NCI-H1092 treated with DMSO at 0.1 percent for 48 hours (cell line): ENCODE measurements at places on chromosomes 12 and 14.

- DNase-seq, result no peak
These were observed 1.9 kb downstream of the CARMIL3 start for GRCh38 chr14:24053548-24054323.

DNA sequence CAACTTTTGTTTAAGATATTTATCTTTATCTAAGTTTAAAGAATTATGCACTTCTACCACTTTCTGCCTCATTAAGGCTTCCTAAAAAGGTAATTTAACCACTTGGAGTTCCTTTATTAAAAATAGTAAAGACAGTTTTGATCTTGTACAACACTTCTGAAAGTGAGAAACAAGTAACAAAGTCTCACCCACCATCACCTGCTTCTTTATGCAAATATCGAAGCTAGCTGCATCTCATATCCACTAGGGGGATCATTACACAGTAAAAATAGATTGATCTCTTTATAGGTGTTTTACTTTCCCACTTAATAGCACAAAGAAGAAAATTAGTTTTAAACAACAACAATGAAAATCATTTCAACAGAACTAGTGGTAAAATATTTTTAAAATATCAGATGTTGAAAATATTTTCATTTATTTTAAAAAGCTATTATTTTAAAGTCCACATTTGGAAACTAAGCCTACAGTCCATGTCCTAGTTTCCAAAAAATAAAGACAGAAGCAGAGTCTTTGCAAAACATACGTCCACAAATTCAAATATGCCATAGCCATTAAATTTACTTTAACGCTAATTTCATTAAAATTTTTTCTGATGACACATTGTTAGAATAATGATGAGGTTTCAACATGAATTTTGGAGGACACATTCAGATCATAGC, 160.0 kb upstream of the SOX5 start:
- DNase-seq, result peak; percentile 19

GRCh38 chr12:92513231-92513730, 189.5 kb upstream of the PLEKHG7 start:
- no peak for DNase-seq

DNA sequence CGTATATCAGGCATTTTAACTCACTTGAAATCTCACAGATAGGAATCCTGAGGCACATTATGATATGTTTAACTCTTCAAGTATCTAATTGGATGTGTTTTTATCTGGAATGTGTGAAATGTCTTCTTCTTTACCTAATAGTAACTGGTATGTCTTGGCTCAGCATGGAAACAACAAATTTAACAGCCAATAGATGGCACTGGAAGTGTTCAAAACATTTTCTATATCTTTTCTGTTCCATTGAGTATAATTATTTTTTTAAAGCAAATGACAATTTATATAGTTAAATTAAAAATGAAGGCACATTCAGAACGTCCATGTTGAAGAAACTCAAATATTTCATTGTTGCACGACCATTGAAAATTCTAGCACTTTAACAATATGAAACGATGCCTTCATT, 164.6 kb upstream of the SLC16A7 start:
- DNase-seq, result peak; percentile 3

DNA sequence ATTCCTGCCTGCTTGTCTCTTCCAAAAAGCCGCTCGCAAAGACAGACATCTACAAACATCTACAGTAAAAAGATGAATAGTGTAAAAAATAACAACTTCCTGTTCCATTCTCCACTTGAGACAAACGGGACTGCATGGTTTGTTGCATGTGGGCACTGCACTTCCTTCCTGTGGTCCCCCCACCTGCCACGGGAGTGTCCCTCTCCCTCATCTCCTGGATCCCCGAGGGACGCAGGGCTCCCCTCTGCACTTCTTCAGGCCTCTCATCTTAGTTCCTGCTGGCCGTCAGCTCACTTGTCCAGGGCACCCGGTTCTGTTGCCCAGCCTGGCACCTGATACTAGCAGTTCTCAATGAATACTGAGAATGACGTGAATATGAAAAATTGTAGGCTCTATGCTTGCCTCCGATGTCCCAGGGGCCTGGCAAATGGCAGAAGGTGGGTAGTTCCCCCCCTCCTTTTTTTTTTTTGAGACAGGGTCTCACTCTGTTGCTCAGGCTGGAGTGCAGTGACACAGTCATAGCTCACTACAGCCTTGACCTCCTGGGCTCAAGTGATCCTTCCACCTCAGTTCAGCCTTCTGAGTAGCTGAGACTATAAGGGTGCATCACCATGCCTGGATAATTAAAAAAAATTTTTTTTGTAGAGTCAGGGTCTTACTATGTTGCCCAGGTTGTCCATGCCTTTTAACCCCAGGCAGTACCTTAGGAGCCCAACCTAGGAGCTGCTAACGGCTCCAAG, 3.5 kb upstream of the KLC1 start:
- no peak for DNase-seq

DNA sequence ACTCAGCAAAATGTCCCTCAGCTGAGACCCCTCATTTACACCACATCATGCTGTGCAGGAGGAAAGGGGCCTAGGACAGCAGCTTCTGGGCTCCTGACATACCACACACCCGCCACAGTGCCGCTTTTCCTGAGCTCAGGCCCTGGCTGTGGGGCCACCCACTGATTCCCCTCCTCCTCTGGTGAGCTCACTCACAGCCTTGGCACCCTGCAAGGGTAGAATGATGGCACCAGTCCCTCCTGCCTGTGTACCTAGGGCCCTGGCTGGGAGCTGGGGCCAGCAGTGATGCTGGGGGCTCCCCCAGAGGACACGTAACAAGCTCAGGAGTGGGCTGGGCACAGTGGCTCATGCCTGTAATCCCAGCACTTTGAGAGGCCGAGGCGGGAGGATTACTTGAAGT, 44.4 kb downstream of the PLEKHD1 start:
- DNase-seq, result no peak

DNA sequence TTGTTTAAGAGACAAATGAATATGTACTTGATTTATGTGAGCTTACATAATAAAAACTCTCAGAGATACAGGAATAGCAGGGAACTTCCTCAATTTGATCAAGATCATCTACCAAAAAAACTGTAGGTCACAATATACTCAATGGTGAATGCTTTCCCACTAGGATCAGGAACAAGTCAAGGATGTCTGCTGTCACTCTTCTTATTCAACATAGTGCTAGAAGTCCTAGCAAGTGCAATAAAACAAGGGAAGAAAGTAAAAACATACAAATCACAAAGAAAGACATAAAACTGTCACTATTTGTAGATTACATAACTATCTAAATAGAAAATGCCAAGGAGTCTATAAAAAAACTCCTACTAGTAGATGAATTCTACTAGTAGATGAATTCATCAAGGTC, 41.9 kb upstream of the PAWR start:
- DNase-seq, result no peak

GRCh38 chr12:52264435-52264825, 10.0 kb upstream of the KRT86 start:
- DNase-seq, result no peak

DNA sequence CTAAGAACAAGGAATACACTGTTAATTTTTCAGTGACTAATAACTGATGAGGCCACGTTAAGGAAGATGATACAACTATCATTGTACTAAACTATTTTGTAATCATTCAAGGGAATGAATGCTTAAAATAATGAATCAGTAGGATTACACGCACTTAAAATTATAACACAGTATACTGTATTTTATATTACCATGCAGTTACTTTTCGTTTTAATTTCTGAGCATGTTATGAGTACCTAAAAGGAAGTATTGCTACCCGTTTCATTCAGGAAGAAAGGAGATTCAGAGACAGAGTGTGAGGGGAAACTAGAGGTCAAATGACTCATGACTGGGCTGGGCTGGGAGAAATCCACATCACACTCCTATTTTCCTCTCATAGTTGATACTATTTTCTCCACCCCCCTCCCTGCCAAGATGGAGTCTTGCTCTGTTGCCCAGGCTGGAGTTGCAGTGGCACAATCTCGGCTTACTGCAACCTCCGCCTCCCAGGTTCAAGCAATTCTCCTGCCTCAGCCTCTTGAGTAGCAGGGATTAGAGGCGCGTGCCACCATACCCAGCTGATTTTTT, 202.0 kb downstream of the PPM1H start:
- no peak for DNase-seq

- DNase-seq, result no peak
These were observed 24.8 kb downstream of the NUAK1 start for GRCh38 chr12:106113824-106114446.

GRCh38 chr12:5807090-5807414, 138.0 kb downstream of the ANO2 start:
- DNase-seq, result no peak

- no peak for DNase-seq
These were observed 117.4 kb downstream of the PLEKHA5 start for GRCh38 chr12:19246933-19247332.
